ENCODE measurements at places on chromosomes 6 and 20.

GRCh38 chr6:1855890-1856289 lies 246.2 kb downstream of the FOXC1 start:
- DNase-seq = no peak

- no peak for DNase-seq
Observed at GRCh38 chr20:62666736-62667529, 24.6 kb downstream of the SLCO4A1 start.

GRCh38 chr6:72825315-72825911 lies 203.5 kb downstream of the KCNQ5 start:
- DNase-seq = no peak

GRCh38 chr6:47235964-47236760 lies 73.5 kb downstream of the TNFRSF21 start:
- DNase-seq = no peak

DNA sequence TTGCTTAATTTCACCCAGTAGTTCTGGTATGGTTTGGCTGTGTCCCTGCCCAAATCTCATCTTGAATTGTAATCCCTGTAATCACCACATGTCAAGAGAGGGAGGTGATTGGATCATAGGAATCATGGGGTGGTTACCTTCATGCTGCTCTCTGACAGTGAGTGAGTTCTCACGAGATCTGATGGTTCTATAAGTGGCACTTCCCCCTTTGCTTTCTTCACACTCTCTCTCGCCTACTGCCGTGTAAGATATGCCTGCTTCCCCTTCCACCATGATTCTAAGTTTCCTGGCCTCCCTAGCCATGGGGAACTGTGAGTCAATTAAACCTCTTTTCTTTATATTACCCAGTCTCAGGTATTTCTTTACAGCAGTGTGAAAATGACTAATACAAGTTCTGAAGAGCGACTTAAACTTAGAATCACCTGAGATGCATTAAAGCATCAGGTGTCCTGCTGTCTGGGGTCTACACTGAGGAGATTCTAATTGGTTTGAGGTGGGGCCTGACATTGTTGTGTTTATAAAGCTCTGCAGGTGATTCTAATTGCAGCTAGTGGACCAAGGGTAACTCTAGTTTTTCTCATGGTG lies 82.1 kb upstream of the DTNBP1 start:
- no peak for DNase-seq

DNA sequence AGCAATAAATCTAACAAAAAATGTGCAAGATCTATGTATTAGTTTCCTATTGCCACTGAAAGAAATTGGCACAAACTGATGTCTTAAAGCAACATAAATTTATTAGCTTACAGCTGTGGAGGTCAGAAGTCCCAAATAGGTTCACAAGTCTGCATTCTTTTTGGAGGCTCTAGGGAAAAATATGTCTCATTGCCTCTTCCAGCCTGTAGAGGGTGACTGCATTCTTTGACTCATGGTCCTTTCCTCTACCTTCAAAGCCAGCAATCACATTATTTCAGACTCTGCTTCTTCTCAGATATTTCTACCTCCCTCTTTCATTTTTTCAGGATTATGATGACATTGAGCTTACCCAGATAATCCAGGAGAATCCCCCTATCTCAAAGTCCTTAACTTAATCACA lies 1531.1 kb downstream of the KHDRBS2 start:
- no peak for DNase-seq

DNA sequence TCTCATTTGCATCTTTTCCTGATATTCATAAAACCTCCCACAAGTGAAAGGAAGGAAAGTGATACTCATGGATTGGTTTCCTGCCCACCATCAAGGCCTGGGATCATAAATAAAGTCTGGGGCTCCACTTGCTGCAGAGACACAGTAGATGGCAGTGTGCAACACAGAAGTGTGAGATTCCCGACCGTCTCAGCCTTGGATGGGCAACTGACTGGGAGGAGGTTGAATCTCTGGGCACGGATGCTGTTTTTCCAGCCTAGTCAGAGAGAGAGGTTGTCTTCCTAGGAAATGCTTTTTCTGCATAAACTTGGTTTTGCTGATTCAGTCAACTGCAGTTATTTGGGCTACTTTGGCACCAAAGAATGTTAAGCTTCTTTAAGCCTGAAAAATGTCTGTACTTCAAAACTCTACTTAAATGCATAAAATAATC lies 9.9 kb upstream of the RFPL4B start:
- DNase-seq = no peak

GRCh38 chr6:157124485-157125254 lies 198.6 kb downstream of the TMEM242 start:
- no peak for DNase-seq

DNA sequence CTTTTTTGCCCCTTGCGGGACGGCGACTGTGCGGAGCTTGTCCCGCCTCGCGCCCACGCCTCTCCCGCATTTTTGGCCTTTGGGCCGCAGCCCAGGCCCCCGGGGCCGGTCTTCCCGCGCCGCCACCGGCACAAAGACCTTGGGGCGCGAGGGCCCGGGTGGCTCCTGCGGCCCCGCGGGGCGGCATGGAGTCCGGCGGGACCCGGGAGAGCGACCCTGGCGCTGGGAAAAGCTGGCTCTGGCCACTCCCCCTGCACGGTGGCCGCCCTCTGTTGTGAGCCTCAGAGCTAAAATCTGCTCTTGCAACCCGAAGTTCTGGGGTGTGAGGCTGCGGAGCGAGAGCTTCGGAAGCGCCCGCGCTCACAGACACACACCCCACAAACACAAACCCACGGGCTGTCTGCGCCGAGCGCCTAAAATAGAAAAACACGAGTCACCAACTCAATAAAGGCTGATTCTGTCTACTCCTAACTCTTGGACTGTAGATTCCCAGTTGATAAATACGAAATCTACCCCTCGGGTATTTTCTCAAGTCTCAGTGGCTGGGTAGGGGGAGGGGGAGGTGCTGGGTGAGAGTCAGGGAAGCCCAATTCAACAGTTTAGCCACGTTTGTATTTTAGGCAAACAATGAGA lies 496 bp upstream of the BEND3 start:
- DNase-seq = peak; percentile 62

DNA sequence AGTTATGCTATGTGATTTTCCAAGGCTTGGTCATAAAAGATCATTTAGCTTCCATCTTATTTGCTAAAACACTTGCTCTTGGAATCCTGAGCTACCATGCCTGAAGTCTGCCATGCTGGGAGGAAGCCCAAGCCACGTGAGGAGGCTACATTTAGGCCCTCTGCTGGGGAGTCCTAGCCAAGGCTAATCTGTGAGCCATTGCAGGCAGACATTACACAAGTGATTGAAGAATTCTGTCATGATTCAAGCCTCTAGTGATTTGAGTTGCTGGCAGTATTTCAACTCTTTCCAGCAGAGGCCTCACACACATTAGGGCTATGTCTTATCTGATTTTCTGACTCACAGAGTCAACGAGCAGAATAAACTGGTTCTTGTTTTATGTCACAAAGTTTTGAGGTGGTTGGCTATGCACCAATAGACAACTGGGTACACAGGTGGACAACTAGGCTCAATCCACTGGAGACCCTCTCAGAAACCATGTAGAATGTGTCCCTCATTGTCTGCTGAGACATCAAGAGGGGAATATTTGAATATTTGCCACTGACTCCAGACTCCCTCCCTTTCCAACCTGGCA lies 227.2 kb upstream of the SULF2 start:
- no peak for DNase-seq

DNA sequence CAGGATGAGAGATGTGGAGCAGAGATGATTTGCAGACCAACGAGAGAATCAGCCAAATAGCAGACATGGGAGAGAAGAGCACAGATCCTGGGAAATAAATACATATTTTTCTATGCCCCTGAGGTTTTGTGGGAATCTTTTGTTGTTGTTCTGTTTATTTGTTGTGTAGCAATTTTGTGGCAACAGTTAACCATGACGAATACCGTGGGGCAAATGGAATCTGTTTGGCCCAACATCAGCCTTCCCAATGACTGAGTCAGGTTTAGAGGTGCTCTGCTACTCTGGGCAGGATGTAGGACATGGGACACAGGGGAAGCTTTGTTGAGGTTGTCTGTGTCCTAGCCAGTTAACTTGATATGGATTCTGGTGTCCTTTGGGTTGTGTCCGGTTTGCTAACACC lies 7.9 kb upstream of the SLC2A10 start:
- DNase-seq = no peak

- DNase-seq = no peak
Observed at GRCh38 chr20:48761874-48762273, 65.9 kb downstream of the PREX1 start.

- no peak for DNase-seq
Observed at GRCh38 chr6:168390749-168391420, 50.1 kb upstream of the SMOC2 start.
